Kidney (tissue), 22 donors: ENCODE measurements at places on chromosomes 7 and 10. TPM values are rescaled to one million over a fixed set of nuclear protein-coding genes. Genes with fewer than 3 reads are reported as not detected.

DNA sequence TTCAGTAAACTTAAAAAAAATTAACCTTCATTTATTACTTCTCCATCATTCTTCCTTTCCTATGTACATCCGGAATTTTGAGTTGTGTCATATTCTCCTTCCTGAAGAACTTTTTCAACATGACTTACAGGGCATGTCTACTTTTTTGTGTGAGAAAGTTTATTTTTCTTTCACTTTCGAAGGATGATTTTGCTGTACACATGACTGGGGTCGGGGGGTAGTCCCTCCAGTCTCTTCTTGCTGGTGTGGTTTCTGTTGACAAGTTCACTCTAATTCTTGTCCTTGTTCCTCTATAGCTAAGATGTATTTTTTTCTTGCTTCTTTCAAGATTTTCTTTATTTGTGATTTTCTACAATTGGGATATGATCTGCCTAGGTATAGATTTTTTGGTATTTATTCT is 55.8 kb downstream of the INPP5A start:
- no peak for DNase-seq
- H3K27ac ChIP-seq: no peak overlapping the region
- no peak overlapping the region for H3K4me3 ChIP-seq
- peaks cover 30% of the 10 kb centered on the region for H3K4me1 ChIP-seq
- H3K36me3 ChIP-seq: no peaks in the 10 kb centered on the region
- H3K27me3 ChIP-seq: no peaks in the 10 kb centered on the region

Gene SP8
- total RNA-seq: not detected

GRCh38 chr10:86693721-86694369 is 25.5 kb downstream of the LDB3 start:
- no peak overlapping the region for H3K27ac ChIP-seq
- no peak overlapping the region for H3K4me3 ChIP-seq
- H3K27me3 ChIP-seq: no peaks in the 10 kb centered on the region
- no peaks in the 10 kb centered on the region for H3K36me3 ChIP-seq
- H3K4me1 ChIP-seq: no peaks in the 10 kb centered on the region

DNA sequence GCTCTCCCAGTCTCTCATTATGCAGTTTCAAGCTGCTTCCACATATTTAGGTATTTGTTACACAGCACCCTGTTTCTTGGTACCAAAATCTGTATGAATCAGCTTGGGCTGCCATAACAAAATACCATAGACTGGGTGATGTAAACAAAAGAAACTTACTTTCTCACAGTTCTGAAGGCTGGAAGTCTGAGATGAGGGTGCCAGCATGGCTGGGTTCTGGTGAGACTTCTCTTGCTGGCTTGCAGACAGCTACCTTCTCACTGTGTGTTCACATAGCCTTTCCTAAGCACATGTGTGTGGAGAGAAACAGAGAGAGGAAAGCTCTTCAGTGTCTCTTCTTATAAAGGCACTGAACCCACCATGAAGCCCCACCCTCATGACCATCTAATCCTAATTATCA is 15.7 kb upstream of the CBLL1 start:
- H3K27ac ChIP-seq: no peak overlapping the region
- no peak overlapping the region for H3K4me3 ChIP-seq
- no peaks in the 10 kb centered on the region for H3K36me3 ChIP-seq
- DNase-seq: no peak
- H3K4me1 ChIP-seq: no peaks in the 10 kb centered on the region

GRCh38 chr7:26100406-26101339 is 51.3 kb upstream of the NFE2L3 start:
- peak overlapping the region; percentile 6 for H3K27ac ChIP-seq
- H3K4me3 ChIP-seq: peak overlapping the region; percentile 51
- no peaks in the 10 kb centered on the region for H3K27me3 ChIP-seq
- DNase-seq: peak; percentile 64
- peaks cover 7% of the 10 kb centered on the region for H3K4me1 ChIP-seq

- no peak for DNase-seq
- no peaks in the 10 kb centered on the region for H3K36me3 ChIP-seq
- no peak overlapping the region for H3K4me3 ChIP-seq
- H3K4me1 ChIP-seq: no peaks in the 10 kb centered on the region
Measured at GRCh38 chr10:127452568-127452967, 96.5 kb upstream of the NPS start.

DNA sequence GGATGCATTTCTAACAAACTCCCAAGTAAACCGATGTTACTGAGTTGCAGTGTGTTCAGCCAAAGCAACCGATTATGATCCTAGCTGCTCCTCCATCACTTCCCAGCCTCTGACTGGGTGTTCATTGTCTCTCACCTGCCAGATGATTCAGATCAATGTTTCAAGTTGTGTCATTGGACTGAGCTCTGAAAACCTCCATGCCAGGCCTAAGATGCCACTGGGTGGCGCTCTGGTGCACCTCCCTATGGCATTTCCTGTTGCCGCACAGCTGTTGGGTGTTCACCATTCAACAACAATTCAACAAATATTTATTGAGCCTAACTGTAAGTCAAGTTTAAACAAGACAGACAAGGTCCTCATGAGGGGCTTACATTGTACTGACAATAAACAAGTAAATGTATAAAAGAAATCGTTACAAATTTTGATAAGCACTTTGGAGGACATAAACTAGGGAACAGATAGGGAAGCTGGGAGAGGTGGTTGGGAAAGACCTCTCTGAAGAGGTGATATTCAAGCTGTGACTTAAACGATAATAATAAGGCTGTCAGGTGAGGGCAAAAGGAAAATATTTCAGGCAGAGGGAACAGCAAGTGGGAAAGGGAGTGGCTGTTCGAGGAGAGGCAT is 22.8 kb downstream of the RGR start:
- no peaks in the 10 kb centered on the region for H3K36me3 ChIP-seq
- H3K27me3 ChIP-seq: no peaks in the 10 kb centered on the region
- no peak overlapping the region for H3K27ac ChIP-seq
- H3K4me3 ChIP-seq: no peak overlapping the region
- H3K4me1 ChIP-seq: no peaks in the 10 kb centered on the region

Gene DDC
- 7.8 TPM for total RNA-seq

Gene FOXP2
- 8.0 TPM for total RNA-seq

GRCh38 chr7:149776289-149776688 is 2.9 kb upstream of the ZNF467 start:
- no peak overlapping the region for H3K4me3 ChIP-seq
- H3K27ac ChIP-seq: peak overlapping the region; percentile 37
- H3K27me3 ChIP-seq: no peaks in the 10 kb centered on the region

Gene LRRD1
- 0.25 TPM for total RNA-seq

GRCh38 chr10:128062881-128063563 is 63.2 kb downstream of the MKI67 start:
- peaks cover 7% of the 10 kb centered on the region for H3K36me3 ChIP-seq
- H3K27ac ChIP-seq: no peak overlapping the region

DNA sequence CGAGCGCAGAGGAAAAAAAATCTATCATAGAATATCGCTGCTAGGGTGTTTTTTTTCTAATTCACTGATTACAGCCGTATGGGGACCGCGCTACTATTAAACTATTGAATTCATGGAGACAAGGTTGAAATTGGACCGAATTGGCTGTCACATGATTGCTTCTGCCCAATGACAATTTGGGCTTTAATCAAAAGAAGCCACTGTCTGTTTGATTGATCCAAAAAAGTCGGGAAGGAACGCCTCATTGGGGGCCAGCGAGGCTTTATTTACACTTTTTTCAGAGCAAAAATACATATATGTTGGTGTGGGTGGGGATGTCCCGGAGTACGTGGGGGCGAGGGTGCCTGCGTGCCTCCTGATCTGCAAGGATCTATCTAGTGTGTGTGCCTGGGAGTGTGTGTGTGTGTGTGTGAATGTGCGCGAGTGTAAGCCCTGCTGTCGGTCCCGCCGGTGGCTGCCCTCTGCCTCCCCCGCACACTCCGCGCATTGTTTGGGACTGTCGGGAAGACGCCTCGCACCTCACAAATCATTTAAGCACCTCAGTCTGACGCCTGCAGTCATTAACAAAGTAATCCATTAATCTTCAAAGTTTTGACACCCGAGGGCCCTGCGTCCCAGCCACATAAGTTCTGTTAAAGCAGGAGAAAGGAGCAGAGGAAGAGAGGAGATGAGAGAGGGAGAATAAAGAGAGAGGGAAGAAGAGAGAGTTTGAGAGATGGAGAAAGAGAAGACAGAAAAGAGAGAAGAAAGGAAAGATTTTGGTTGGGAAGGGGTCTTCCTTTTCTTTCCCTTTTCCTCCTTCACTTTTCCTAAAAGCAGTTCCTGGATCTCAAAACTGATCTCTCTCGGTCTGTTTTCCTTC is at the start of gene HOXA2:
HOXA2 (minus strand) TSS at position 103 of the 862 bp plus-strand sequence. CDS start 183 bp downstream, outside the sequence.
- peak within 1 kb of the TSS; percentile 44 for H3K4me3 ChIP-seq
- peak within 1 kb of the TSS; percentile 73 for H3K27ac ChIP-seq
- H3K4me1 ChIP-seq: peaks cover 9% of the 10 kb centered on the region
- DNase-seq: peak; percentile 91
- peaks cover 2% of the 10 kb centered on the region for H3K27me3 ChIP-seq

Gene CLRN3
- 9.4 TPM for total RNA-seq

DNA sequence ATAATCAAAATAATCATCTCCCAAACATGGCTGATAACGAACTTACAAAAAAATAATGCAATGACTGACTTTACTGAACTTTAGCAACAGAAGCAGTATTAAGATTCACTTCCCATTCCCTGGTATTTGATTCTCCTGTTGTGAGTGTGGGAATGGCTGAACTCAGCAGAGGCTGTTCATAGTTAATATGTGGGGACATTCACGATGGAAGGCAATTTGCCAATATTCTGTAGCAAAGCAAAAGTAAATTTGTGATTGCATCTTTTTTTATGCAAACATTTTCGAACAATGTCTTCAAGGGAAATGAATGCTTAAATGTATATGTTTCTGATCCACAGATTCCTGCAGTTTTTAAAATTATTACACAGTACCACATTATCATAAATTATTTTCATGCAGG is 431.7 kb upstream of the KLF6 start:
- H3K27me3 ChIP-seq: no peaks in the 10 kb centered on the region
- no peaks in the 10 kb centered on the region for H3K36me3 ChIP-seq
- no peak for DNase-seq
- no peak overlapping the region for H3K27ac ChIP-seq
- no peaks in the 10 kb centered on the region for H3K4me1 ChIP-seq

DNA sequence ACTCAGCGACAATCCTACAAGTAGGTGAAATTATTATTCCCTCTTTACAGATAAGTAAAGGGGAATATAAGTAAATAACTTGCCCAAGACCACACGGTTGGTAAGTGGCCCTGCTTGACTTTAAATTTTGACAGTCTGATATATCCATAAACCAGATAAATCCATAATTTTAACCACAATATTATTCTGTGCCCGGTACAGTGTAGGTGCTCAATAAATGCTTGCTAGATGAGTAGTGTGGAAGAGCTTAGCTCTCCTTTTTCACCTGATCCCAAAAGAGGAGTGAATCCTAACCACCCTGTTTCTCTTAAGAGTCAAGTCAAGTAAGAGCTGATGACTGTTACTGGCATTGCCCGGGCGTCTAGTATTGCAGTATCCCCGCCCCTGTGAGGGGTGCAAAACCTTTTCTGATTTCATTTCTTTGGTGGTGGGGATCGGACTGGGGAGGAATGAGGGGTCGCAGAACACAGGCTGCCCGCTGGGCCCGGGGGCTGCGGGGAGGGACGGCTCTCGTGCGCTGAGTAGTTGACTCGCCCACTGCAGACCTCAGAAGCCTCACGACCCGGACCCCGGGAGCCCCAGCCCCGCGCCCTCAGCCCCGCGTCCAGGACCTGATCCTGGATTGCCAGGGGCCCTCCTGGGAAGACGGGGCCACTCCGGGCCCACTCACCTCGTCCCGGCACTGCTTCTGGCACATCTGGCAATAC is 490 bp downstream of the KIN start:
- H3K36me3 ChIP-seq: no peaks in the 10 kb centered on the region
- H3K27me3 ChIP-seq: no peaks in the 10 kb centered on the region
- no peak for DNase-seq
- peaks cover 15% of the 10 kb centered on the region for H3K4me1 ChIP-seq
- no peak overlapping the region for H3K27ac ChIP-seq

Gene AP4M1
- 22.8 TPM for total RNA-seq
